T-helper 1 cell (primary cell): ENCODE measurements at places on chromosomes 7 and 10.

GRCh38 chr10:74419958-74420375 is 268.9 kb downstream of the ADK start:
- no peak for DNase-seq

DNA sequence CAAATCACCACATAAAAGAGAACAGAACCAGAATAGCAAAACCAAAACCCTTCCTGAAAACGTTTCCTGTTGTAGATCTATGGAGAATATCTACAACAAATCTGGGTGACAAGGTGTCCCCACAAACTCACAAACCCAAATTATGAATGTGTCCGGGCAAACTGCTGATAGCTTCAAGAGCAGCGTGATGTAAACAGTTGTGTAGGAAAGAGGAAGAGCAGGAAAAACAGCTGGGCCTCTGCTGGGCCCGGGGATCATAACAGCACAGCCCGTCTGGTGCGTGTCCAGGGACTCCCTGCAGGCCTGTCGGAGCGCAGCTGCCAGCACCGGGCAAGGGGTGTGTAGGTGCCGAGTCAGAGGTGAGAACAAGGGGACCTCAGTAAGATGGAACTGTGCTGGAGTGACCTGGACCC is 53.7 kb downstream of the KCNH2 start:
- no peak for DNase-seq

DNA sequence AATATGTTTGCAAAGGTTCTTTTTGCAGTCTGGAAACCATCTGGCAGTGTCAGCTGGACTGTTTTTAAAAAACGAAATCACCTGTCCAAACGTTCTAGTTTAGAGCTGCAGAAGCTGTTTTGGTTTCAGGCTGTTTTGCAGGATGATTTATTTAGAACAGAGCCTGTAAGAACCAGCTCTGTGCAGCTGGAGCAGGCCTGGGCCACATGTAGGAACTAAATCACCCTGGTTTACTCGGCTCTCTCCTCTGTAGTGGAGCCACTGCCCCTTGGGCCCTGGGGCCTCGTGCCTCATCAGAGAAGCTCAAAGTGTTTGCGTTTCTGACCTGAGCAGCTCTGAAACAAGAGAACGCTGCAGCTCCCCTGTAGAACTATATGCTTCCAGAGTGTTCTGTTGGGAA is 142.5 kb downstream of the ACTR3B start:
- DNase-seq: no peak

GRCh38 chr7:64892666-64893309 is 10.3 kb upstream of the ZNF273 start:
- no peak for DNase-seq

DNA sequence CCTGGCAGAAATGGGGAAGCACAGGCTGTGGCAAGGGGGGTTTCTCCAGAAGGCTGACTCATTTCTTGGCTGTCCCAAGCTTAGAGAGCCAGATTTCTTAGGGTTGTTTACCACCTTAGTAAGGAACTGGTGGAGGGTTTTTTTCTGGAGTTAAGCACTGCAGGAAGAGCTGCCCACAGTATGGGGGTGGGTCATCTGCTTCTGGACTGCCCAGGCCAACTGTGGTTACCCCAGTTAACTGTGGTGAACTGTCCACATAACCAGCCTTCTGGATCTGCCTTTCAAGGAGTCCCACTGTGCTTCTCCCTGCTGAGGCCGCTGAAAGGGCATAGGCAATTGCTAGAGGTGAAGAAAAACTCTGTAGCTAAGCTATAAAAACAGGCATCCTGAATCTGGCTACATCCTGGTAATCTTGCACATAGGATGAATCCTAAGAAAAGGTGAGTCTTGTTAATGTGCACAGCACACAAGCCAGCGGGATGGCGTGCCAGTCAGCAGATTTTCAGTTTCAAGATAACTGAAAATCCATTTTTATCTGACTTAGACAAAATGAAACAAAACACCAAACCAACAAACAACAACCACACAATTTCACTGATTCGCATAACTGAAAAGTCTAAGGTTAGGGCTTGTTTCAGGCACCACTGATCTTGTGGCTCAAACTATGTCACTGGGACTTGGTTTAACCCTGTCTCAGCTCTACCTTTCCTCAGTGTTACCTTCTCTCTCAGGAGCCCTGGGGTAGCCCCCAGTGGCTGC is 21.6 kb upstream of the TSPAN33 start:
- no peak for DNase-seq

DNA sequence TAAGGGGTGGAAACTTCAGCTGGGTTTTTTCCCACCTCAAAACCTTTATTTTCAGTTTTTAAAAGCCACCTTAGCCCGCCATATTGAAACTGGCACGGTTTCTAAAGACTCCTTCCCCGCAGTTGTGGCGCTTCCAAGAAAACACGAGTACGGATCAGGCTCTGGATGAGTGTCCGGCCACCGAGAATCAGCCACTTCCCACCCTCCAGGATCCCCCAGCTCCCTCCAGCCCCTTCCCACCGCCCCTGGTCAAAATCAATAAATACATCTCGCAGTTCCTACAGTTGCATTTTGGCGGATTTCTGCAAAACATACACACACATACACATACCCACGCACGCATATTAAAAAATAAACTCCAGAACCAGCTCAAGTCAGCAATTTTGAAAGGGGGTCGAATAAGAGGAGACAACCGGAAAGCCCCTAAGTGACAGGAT is 1.1 kb downstream of the SFMBT2 start:
- no peak for DNase-seq
